AML-193 (cell line): ENCODE measurements at places on chromosomes 1 and 21.

DNA sequence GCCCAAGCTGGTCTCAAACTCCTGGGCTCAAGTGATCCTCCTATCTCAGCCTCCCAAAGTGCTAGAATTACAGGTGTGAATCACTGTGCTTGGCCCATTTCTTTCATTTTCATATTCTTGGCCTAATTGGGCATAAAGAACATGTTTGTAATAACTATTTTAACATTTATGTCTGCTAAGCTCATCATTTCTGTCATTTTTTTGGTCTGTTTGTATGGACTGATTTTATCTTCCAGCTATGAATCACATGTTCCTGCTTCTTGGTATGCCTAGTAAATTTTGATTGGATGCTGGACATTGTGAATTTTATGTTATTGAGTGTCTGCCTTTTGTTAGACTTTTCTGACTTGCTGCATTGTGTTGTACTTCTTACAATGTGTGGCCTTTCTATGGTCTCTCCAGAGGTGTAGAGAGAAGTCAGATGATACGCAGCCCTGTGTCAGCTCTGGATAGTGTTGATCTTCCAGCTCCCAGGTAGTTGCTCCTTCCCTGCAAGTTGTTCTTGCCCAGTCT lies 39.0 kb upstream of the PPM1J start:
- DNase-seq, result no peak

GRCh38 chr21:34796518-34797200 lies 127.9 kb downstream of the CLIC6 start:
- no peak for DNase-seq

GRCh38 chr1:77228836-77229235 lies 9.6 kb upstream of the PIGK start:
- DNase-seq, result no peak

GRCh38 chr1:226798427-226799411 lies 59.6 kb upstream of the ITPKB start:
- DNase-seq, result no peak

DNA sequence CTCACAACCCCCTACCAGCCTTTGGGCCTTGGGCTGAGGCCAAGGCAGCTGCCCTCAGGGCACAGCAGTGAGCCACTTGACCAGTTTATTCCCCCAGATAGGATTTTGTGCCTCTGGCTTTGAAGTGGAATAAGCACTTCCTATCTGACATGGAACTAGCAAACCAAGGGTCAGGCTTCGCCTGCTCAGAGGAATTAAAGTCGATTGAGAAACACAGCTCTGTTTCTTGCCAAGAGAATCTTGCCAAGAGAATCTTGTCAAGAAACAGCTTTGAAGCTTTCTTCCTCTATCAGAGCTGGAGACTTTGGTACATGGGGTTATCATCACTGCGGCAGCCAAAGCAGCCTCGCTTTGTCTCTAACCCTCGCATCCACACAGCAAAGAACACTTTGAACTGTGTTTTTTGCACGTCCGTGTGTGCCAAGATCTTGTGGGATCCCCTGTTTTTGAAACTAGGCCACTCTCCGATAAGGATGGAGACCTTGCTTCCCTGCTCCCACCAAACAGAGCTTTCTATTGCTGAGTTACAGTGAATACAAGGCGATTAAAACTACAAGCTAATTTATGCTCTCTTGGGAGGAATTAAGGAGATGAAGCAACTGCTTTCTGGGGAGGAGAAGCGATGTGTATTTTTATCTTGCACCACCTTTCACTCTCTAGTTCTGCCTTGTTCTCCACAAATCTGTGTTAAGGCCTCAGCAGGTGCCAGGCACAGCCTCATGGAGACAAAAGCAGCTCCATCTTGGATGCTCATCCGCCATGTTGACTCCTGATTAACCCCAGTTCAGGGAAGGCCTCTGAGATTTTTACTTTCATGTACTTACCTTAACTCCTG lies 67.3 kb downstream of the RHOU start:
- peak; percentile 27 for DNase-seq

DNA sequence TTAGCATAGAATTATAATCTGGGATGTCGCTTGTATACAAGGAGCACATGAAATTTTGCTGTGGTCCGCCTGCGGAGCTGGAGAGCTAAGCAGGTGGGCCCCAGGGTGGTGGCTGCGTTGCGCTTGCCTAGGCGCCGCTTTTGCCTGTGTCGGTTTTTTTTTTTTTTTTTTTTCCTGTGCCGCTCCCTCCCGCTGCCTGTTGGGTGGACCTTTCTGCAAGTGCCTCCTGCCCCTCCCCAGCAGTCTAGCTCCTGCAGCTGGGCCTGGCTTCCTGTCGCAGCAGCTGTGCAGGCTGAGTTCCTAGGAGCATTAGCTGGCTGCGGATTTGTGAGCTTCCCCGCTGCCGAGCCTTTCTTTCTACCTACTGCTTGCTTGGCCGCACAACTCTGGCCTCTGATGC lies 20.6 kb downstream of the PYHIN1 start:
- DNase-seq, result no peak

DNA sequence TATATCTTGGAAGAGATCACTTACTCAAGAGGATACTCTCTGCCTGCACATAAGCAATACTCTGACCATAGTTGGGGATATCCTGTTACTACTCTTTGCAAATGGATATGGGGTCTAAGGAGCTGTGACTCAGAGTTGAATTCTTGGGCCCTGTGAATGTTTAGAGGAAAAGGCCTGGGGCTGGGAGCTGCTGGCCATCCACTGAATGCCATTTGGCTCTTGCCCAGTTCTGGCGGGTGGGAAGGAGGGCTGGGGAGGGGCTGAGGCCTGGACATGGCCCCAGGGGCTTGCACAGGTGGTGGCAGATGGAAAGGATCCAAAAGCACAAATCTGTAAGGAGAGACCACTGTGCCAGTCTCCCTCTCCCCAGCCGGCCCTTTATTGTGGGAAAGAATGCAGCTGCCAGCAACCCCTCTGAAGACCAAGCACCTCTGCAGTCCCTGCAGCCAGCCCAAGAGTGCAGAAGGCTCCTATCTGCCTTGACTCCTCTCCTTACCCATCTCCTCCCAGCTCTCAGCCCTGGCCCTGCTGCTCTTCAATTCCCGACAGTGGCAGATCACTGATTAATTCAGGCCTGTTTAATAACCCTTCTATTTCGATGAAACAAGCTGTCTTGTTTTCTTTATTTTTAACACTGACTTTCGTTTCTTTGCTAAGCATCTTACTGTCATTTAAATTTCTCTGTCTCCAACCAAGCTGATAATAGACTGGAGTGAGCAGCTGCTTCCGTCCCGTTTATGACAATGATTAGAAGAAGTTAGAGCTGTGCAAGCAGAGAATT lies 12.1 kb downstream of the PLXNA2 start:
- no peak for DNase-seq

GRCh38 chr1:3672971-3673361 lies 20.6 kb downstream of the TP73 start:
- no peak for DNase-seq

- DNase-seq, result peak; percentile 32
Measured at GRCh38 chr1:200242110-200243041, 167.5 kb downstream of the ZNF281 start.

- DNase-seq, result no peak
Measured at GRCh38 chr1:207040181-207040533, 7.6 kb upstream of the C1orf116 start.

- DNase-seq, result peak; percentile 23
Measured at GRCh38 chr1:183646776-183647175, 6.3 kb downstream of the APOBEC4 start.

DNA sequence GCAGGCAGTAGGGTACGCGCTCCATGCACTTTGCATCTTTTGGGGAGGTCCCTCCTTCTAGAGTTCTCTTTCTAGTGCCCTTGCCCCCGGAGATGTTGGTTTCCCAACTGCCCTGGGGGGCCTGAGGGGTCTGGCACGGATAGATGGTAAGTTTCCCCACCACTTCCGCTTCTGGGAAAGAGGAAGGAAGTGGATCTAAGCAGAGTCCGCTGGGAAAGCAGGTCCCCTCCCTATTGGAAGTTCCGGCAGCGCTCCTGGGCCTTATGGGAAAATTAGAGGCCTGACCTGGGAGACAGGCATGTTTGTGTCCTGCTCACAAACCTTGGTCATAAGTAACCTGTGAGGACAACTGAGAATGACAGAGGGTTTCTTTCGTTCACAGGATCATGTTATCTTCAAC lies 274.4 kb downstream of the RPS6KC1 start:
- no peak for DNase-seq

DNA sequence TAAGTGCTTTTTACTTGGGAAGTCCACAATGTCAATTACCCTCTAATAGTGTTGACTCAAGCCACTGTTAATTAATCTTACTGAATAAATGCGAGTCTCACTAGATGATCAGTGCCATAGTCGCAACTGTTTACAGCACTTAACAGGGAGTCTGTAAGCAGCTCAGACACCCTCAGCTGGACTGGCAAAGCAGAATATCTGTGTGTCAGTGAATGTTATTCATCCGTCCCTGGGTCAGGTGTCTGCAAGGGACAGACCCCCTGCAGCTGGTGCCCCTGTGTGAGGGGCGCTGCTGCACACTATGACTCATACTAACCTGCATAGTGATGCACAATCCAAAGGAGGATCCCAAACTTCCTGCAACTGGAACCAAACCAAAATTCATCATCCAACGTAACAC lies 306.5 kb downstream of the HHIPL2 start:
- no peak for DNase-seq

GRCh38 chr1:58786184-58786926 lies 2.5 kb upstream of the JUN start:
- DNase-seq, result no peak
